Left renal pelvis (tissue), 4 donors: ENCODE measurements at places on chromosomes 5 and 9.
A peak's percentile ranks its signal among the peaks of the same experiment; 100 is the strongest.

DNA sequence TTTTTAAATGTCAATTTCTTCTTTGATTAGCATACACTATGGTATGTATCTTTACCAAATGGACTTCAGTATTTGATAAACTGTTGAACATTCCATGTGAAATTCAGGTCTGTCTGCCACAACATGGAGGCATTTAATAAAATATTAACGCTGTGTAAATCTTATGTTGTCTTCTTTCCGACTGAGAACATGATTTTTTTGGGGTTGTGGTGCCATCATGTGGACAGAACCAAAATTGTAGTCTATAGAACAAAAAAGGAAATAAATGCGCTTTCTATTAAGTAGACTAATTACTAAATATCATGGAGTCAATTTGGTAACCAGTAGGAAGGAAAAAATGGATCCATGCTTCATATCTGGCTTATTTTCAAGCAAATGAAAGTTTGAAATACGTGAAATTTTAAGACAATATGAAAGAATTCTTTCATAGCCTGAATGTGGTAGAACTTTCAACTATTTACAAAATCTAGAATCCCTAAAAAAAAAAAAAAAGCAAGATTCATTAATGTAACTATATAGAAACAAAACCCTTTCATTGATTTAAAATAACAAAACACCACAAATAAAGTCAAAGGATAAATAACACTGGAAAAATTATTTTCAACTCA, 2.8 kb upstream of the PLK2 start:
- DNase-seq = peak; percentile 40

DNA sequence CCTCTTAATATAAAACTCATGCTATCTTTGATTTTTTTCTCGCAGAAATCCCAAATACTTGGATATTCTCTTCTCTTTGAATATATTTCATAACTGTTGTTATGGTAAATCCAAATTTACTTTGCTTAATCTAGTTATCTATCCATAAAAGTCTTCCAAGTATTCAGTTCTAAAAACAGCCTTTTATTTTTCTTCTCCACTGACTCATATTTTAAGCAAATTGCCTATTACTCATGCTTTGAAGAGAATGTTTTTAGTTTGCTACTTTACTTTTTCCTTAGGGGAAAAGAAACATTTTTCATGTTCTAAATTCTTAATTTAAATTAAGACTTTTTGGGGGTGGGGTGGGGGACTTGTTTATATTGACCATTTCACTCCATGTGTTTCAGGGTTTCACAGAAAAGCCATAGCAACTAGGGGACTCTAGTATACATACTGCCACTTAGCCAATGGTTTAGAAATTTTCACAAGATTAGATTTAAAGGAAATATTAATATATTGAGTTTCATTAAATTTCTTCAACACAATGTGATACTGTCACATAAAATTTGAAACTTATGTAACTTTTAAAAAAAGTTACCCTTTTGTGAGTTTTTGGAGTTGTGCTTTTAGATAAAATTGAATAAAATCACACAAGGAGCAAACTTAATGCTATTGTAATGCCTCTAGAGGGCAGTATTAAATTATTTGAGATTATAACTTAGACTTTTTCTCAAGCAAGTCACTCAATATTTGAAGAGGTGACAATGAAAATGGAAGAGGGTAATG, 545.8 kb upstream of the ARRDC3 start:
- no peak for DNase-seq

DNA sequence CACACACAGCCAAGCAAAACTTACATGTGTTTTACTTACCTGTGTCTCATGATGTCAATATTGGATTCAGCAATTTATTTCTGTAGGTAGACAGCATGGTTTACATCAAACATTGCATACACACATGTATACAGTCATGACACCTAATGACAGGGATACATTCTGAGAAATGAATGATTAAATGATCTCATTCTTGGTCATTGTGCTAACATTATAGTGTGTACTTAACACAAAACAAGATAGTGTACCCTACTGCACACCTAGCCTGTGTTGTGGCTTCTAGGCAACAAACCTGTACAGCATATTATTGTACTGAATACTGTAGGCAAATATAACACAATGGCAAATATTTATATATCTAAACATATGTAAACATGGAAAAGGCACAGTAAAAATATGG, 28.0 kb downstream of the ISOC1 start:
- no peak for DNase-seq

DNA sequence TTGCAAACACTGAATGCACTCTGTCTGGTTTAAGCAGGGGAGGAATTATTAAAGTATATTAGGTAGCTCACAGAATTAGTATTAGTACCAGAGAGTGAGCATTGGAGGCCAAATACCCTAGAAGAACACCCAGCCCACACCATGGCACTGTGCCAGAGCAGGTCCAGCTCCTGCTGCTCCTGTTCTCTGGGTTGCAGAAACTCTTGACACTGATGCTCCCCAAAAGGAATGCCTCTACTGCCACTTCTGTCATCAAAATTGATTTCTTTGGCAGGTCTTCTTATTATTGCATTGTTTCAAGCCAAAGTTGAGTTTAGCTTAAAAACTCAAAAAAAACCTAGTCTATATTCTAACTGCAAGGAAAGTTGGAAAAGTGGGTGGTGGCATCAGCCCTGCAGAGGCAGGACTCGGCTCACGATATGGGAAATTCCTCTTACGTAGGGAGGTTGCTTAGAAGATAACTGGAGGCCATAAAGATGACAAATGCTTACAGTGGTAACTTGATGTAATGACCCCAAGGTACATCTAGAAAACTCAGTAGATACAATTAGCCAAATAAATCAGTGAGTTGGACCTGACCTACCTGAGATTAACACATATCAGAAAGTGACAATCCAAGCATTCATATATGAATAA, 123.4 kb downstream of the CD180 start:
- no peak for DNase-seq

GRCh38 chr9:135093111-135093510, 5.6 kb downstream of the OLFM1 start:
- no peak for DNase-seq

GRCh38 chr9:8186560-8186959, 387.0 kb upstream of the DMAC1 start:
- no peak for DNase-seq

DNA sequence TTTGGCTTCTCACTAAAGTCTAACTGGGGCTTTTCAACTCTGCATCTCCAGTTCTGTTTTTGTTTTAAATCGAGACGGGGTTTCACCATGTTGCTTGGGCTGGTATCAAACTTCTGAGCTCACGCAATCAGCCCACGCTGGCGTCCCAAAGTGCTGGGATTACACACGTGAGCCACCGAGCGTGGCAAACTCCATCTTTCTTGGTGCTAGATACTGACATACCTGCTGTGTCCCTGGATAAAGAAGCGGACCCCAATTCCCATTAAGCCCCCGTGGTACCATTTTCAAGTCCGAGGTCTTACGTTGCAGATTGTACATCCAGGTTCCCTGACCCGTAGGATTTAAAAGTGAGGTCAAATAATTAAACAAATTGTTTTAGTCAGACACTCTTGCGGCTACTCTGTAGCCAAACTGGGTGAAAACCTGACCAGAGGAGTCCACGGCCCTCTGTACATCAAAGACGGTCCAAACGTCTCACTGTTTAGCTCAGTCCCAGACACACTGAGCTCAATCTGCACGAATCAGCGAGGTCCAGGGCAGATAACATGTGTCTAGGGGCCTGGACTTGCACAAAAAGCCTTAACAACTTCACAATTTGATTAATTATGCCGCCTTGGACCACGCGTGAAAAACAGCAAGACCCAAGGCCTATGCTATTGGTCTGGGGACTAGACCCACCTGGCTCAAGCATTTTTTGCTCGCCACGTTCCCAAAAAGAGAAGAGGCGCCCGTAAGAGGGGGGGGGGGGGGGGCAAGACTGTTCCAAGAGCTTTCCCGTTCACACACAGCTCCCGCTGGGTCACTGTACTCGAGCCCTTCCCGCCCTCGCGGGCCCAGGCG, 727 bp upstream of the DNAJA1 start:
- no peak for DNase-seq

DNA sequence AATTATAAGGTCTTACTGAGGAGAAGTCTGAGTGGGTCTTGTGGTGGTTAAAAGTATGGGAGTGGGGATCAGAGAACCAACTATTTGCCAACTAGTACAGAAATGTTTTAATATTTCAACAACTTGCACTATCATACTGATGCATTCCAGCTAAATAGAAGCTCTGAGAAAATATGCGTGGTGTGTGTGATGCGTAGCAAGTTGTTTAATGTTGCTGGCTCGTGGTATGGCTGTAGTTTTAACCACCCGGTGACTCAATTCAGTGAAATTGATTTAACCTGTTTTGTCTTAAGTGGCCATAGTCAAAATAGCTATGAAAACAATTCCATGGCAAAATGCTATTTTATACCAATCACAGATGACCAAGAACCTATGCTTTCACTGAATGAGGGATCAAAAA, 176.5 kb upstream of the SLC24A2 start:
- no peak for DNase-seq
